ENCODE measurements at places on chromosomes 1 and 21. TPM values are rescaled to one million over a fixed set of nuclear protein-coding genes. Genes with fewer than 3 reads are reported as not detected.

DNA sequence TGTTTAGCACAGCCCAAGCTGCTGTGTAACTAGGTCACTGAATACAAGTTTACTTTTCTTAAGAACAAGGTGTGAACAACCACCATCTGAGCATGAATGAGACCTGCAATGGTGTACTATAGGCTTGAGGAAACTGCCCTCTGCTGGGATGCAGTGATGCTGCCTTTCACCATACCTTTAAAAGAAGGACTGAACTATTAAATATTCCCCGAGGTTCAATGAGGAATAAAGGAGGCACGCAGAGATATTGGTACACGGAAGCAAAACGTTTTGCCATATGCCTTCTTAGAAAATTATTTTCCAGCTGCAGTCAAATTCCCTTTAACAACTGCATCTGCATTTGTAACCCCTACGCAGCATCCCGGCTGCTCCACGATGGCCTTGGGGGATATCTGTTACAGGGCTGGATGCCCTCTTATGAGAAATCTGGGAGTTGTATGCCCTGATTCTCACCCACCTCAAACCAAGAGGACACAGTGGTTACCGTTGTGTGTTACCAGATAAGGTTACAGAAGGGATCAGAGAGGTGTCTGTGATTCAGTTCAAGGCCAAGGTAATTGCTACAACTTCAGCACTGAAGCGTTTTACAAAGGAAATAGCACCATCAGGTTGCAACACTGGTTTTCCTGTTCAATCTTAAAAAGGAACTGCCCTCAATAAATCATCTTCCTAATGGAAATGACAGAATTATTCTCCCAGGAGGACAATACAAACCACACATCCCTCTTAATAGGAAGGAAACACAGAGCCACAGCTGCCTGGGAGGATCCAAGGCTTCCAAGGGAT is 470.5 kb downstream of the LTN1 start:
- no peak for DNase-seq

GRCh38 chr1:162736184-162736583 is 54.3 kb upstream of the HSD17B7 start:
- DNase-seq = no peak

- DNase-seq = no peak
These were observed 456.8 kb downstream of the SETD4 start for GRCh38 chr21:35603494-35603893.

DNA sequence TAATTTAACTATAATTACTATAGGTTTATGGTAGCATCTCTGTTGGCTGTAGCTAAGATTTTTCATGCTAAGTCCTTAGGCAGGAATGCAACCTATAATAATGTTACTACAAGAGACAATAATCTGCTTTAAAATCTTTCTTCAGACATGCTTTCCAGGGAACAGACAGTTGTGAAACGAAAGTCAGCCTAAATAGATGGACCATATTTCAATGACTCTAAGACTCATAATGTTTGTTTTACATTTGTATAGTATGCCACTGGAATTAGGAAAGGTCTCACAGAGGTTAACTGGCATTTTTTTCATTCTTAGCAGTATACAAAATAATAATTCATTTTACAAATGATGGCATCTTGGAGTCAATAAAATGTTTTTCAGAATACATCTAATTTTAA is 8.1 kb downstream of the RERE start:
- DNase-seq = no peak

- no peak for DNase-seq
These were observed 127.1 kb downstream of the TENT5C start for GRCh38 chr1:117732956-117733355.

- DNase-seq = no peak
These were observed 100.7 kb upstream of the PDE4B start for GRCh38 chr1:65691972-65692371.

DNA sequence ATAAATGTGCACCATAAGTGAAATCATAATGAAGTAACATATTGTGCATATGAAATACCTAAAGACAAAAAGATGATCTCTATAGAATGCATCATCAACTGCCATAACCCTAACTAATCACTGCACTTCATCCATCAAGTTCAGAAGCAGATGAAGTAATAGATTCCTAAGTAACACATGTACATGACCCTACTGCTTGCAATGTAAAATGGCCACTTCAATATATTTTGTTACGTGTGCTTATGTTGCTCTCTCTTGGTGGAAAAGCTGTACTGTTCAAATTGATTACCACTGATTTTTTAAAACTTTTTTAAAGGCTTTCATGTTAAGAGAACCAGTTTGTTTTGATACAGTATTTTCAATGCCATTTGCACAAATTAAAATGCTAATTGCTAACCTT is 141.8 kb downstream of the TTLL7 start:
- no peak for DNase-seq

DNA sequence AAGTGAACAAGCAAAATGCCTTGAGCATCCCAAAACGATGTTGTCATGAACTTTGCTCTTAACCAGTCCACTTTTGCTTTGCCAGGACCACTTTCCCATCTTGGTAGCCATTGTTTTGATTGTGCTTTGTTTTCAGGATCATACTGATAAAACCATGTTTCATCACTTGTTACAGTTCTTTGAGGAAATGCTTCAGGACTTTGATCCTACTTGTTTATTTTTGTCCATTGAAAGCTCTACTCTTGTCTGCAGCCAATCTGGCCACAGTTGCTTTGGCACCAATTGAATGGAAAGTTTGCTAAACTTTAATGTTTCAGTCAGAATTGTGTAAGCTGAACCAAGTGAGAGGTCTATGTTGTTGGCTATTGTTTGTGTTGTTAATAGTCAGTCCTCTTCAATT is 12.8 kb downstream of the PLPPR4 start:
- no peak for DNase-seq

GRCh38 chr1:204829133-204829825 is 41.4 kb upstream of the NFASC start:
- DNase-seq = no peak

DNA sequence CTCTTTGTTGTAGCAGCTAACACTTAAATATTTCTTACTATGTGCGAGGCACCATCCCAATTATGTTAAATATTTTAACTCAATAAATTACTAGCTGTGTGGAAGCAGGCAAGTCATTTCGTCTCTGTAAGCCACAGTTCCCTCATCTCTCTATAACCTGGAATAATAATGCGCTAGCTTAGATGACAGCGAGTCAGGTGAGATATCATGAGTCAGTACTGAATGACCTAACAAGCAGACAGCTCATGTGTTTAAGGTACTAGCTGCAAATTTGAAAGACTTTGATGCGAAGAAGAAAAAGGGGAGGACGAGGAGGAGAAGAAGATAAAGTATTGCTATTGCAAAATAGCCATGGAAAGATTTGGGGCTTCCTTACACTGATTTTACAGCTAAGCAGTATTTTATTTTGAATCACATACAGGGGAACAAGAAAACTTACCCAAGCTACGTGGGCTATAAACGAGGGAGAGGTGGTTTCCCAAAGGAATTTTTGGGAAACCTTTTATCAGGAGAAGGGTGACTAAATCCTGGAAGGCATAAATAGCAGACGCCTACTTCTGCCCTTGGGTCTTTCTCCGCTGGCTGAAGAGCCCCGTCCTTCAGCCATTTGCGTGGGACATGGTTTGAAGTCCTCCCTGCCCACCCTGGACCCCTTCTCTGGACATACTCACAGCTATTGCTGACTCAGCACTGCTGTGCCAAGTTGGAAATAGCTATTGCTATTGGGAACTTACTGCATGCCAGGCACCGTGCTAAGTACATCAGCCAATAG is 8.9 kb downstream of the CITED4 start:
- DNase-seq = no peak

GRCh38 chr1:20493839-20494608 is 8.0 kb upstream of the CAMK2N1 start:
- DNase-seq = no peak

- no peak for DNase-seq
These were observed 11.6 kb downstream of the IL6R start for GRCh38 chr1:154416471-154417337.

- DNase-seq = no peak
These were observed 167.9 kb downstream of the ASTN1 start for GRCh38 chr1:176996456-176997090.

DNA sequence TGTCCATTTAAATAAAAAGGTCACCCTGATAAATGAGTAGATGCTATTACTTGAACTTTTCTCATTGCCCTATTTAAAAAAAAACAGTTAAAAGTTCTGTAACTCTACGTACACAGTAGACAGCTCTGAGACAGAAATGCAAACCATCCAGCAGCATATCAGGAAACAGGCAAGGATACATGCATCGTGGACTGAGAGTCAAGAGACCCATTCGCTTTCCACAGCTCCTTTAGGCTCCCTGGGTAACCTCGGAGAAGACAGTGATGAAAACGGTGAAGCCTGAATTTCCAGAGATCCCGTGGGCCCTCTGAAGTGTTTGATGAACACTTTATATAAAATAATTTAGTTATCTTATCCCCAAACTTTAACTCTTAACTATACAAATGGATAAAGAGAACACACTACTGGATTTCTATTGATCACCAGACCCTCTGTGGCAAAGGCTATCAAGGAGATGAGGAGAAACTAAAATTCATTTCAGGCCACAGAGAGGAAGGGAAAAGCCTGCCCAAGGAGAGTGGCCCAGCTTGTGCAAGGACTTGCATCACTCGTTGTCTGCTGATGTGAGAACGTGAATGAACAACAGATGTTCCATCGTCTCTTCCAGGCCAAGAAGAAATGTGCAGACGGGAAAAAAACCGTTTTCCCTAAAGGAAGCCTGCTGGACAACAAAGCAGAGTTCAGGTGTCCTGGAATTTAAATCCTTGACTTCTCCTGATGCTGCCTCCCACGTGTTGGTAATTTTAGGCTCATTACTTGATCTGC is 131.0 kb downstream of the TGFBR3 start:
- no peak for DNase-seq

- DNase-seq = peak; percentile 37
These were observed 50.4 kb downstream of the INAVA start for GRCh38 chr1:200945111-200945510.

DNA sequence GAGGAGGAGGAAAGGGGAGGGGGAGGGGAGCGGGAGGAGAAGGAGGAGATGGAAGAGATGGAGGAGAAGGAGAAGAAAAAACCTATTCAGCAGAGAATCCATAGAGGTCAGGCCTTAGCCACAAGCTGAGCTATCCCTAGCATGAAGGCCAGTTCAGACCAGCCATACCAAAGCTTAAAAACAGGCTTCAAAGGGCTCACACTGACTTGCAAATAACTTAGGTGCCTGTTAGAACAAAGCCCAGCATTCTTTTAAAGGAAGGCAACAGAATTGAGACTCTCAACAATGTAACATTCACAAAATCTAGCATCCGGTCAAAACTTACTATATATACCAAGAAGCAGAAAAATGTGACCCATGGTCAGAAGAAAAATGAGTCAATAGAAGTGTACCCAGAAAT is 43.6 kb upstream of the IFFO2 start:
- no peak for DNase-seq

DNA sequence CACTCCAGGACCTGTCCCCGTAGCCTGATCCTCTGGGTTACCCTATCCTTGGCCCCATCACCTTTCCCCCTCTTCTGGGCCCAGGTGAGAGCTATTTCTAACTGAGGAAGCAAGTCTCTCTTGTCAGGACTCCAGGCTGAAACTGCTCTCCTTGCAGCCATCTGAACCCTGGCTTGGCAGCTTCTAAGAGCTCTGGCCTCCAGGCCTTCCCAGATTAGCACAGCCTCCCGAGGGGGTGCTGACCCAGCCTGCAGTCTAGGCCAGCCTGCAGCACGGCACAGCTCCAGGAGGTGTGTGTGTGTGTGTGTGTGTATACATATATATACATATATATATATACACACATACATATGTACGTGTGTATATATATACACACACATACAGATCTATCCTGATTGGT is 17.4 kb downstream of the CACNA1S start:
- DNase-seq = no peak

DNA sequence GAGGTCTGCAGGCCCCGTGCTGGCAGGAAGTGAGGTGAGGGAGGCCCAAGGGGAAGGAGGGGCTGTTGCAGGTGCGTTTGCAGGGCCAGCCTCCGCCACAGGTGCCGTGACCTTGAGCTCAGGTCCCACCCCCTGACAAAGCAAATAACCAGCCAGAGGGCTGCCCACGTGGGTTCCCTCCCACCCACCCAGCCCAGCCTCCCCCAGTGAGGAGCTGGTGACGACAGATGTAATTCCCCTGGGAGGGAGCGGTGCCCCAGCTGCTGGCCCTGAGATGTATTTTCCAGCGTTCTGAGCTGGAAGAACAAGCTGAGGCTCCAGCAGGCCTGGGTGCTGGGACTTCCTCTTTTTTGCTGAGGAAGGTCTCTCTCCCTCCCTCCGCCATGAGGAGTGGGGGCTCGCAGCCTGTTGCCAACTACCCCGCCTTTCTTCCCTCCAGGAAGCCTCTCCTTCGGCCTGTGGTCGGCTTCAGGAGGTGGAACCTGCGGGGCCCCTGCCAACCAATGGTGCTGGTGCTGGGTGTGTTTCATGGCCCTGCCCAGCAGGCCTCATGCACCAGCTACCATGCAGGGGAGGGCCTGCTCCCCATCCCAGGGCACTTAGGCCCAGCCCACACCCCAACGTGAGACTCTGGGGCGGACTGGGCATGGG is 153.2 kb downstream of the PRDM16 start:
- no peak for DNase-seq

DNA sequence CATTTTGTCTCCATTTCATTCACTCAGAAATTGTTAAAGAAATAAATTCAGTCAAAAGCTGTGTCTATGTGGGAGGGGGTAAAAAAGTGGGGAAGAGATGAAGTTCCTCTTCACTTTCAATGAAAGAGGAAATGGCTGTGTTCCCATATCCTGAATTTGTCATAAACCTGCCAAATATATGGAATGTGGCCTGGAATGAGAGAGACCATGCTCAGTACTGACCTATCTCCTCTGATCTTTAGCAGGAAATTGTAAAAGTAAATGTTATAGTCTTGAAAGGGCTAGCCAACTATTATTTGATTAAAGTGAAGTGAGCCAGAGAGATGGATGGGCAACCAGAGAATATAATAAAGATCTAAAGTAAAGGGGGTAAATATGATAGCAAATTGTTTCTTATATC is 130.3 kb upstream of the C21orf91 start:
- no peak for DNase-seq

DNA sequence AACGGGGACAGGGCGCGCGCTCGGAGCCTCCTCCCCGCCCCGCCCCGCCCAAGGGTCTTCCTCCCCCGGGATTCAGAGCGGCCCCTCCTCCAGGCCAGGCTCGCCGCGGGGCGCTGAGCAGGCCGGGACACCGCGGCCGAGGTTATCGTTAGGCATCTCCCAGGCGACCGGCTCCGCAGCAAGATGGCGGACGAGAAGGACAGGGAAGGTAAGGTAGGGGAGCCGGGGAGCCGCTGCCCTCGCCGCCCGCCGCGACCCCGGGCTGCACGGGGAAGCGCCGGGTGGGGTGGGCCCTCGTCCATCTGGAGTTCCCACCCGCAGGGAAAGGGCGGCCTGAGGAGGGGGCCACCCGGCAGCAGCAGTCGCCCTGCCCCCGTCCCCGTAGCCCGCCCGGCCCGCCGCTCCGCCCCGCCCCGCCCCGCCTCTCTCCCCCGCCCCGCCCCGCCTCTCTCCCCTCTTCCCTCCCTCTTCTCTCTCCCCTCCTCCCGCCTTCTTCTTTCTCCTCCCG is 105.9 kb upstream of the HNRNPU start:
- DNase-seq = peak; percentile 91

Gene KCNJ15
- total RNA-seq = 7.6 TPM

Gene OR10J1
- not detected for total RNA-seq

Gene OR2T11
- total RNA-seq = not detected

Gene SLAMF1
- total RNA-seq = 0.84 TPM

Gene TMEM51
- total RNA-seq = 4.3 TPM

Gene TTLL10
- total RNA-seq = 1.4 TPM

Measured in mesenteric fat pad (tissue), 1 donor.